MM.1S (cell line): ENCODE measurements at places on chromosomes 13 and 19.
A peak's percentile ranks its signal among the peaks of the same experiment; 100 is the strongest.

GRCh38 chr19:38093154-38093553 lies 130.9 kb downstream of the DPF1 start:
- no peak for DNase-seq

GRCh38 chr19:17951990-17952976 lies 14.6 kb upstream of the KCNN1 start:
- DNase-seq, result no peak

GRCh38 chr19:50050406-50051227 lies 24.8 kb downstream of the ZNF473 start:
- DNase-seq, result no peak

DNA sequence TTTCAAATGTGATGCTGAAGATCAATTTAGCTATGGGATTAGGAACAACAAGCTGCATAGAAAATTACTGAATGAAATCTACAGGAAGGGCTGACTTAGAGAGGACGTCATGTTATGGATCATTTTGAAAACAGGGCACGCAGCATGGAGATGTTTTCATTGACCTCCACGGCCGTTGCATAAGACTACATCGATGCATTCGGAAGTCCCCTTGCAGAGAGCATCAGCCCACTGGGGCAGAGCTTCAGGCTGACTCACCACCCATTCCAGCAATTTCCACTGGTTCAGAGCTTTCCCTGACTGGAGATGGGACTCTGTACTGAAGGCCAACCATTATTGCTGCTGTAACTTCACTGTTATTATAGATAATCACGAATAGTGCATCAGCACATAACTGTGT lies 305.3 kb downstream of the IRS2 start:
- no peak for DNase-seq

GRCh38 chr19:23774106-23774505 lies 15.4 kb upstream of the ZNF681 start:
- DNase-seq, result no peak

DNA sequence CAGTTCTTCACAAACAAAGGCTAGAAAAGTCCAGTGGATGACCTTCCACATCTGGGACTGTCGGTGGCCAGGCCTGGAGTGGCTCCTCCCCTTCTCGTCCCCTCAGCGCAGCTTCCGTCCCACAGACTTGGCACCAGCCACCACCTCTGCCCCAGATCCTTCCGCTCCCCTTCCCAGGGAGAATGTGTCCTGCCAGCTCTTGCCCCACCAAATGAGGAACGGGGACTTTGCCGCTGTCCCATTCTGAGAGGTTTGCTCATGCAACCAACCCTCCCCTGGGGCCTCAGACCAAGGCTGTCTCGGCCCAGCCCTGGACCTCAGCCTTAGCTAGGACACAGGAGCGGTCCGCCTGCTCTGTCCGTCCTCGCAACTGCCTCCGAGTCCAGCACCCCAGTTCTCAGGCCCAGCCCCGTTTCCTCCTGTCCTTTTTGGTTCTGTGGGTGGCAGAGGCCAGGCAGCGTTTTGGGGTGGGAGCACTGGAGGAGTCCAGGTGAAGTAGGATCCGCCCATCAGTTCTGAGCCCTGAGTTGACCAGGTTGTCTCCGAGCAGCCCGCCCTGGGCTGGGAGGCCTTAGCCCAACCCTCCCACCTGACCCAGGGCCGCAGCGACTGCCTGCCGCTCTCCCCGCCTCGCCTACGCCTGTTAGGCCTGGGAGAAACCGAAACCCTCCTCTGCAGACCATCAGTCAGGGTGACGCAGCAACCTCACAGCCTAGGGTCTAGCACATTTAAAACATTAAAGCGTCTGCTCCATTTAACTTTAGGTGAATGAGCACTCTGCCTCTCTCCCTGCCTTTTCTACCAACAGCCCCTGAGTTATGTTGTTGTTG lies 284.3 kb downstream of the FOXO1 start:
- DNase-seq, result no peak

DNA sequence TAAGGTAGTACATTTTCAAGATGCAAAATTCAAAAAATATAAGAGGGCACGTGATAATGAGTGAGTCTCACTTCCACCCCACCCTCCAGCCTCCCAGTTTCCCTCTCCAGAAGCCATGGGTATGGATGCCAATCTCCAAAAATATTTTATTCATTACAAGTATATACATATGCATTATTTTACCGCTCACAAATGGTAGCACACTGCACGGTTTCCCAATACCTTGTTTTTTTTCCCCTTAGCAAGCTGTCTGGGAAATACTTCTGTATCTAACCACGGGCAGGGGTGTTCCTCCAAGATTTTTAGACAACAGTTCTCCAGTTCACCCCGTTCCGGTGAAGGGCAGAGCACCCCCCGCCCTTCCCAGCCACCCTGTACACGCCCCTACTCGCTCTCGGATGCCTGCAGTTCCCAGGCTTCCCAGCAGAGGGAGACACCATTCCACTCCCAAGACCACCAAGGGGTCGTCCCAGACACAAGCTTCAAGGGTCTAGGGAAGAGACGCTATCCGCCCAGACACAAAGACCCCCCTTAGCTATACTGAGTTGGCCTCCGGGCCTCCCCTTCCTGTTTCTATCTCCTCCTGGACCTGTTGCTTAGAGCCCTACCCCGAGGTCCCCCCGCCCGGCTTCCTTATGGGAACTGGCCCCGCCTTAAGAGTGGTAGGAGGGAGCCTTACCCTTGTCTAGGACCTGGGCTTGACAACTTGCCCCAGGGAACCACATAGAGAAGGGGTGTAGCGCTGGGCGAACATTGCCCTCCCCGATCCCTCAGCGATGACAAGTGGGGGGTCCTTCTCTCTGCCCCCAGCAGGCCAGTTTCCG lies 1.1 kb upstream of the FXYD3 start:
- DNase-seq, result peak; percentile 33

DNA sequence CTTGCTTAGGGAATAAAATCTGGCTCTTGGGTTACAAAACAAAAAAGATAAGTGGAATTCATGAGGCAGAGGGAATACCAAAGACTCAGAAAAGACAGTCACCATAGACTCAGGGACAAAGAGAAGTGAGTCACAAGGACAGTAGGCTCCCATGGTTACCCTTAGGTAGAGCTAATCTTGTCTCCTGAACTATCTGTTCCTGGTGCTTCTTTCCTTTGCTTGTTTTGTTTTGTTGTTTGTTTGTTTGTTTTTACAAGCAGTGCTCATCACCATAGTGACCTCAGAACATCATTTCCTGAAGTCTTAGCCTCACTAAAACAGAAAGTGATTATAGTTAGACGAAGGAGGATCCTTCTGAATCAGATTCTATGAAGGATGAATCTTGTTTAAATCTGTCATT lies 142.3 kb upstream of the SOX21 start:
- no peak for DNase-seq

GRCh38 chr19:39425744-39426143 lies 10.0 kb downstream of the RPS16 start:
- DNase-seq, result no peak

DNA sequence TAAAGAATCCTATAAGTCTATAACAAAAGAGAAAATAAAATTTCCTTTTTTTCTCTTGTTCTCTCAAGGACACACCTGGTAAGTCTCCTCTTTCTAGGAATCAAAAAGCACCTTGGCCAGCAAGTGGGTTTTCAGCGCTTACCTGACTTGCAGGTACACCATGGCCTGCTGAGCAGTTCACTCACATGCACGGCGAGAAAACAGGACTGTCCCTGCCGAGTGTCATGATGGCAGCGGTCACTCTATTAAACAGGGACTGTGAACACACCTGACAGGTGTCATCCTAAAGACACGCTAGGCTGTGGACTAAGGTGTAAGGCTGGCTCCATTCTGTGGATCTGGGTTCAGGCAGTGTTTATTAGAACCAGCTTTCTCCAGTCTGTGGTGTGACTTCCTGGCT lies 170.2 kb downstream of the TEX29 start:
- no peak for DNase-seq

GRCh38 chr13:80048802-80049201 lies 292.1 kb downstream of the SPRY2 start:
- peak; percentile 66 for DNase-seq

DNA sequence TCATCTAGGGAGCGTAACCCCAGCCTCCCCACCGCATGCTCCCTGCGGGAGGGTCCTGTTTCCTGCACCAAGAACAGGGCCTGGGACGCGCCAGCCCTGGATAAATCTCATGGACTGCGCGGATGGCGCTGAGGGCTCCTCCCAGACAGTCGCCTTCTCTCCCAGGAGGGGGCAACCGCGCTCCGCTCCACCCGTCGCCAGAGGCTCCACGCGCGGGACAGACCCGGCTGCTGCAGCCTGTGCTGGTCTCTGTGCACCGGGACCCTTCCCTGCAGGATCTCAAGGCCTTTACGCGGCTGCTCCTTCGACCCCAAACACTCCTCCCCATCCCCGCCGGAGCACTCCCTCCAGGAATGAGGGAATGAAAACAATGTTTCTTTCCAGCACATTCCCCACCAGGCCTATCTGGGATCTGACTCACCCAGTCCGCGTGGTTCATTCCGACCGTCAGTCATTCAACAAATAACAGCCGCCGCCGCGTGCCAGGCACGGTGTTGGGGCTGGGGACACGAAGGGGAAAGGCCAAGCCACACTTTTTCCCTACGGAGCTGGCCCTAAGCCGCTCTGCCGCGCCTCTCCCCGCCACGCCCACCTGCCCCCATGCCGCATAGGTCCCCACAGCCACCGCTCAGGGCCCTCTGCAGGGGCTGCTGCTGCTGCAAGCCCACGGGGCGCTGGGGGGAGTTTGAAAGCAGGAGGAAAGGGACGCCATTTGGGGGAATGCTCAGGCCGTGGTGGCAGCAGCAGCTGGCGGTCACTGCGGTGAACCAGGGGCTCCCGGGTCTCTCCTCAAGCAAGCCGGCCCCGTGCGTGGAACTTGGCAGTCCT lies 6.0 kb downstream of the PNMA8B start:
- no peak for DNase-seq

GRCh38 chr13:37029617-37030016 lies 29.0 kb downstream of the EXOSC8 start:
- DNase-seq, result no peak

DNA sequence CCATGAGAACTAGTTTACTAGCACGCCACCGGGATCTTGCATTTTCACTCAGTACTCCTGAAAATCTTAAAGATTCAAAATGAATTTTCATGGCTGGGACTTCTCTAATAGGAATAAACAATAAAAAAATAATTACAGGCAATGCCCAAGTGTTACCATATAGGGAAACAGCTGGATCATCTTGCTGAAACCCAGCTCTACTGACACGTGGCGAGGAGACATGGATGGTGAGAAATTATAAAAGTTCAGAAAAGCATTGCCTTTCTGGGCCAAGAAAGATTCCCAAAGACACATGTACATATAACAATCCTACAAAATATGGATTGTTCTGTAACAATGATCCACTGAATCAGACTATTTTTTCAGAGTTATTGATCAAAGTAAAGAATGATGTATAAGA lies 209.3 kb downstream of the RGCC start:
- DNase-seq, result no peak

GRCh38 chr13:40345654-40346372 lies 320.6 kb downstream of the FOXO1 start:
- no peak for DNase-seq

GRCh38 chr13:110565296-110565695 lies 3.8 kb upstream of the RAB20 start:
- DNase-seq, result no peak

GRCh38 chr13:48892688-48893075 lies 83.0 kb upstream of the FNDC3A start:
- no peak for DNase-seq

DNA sequence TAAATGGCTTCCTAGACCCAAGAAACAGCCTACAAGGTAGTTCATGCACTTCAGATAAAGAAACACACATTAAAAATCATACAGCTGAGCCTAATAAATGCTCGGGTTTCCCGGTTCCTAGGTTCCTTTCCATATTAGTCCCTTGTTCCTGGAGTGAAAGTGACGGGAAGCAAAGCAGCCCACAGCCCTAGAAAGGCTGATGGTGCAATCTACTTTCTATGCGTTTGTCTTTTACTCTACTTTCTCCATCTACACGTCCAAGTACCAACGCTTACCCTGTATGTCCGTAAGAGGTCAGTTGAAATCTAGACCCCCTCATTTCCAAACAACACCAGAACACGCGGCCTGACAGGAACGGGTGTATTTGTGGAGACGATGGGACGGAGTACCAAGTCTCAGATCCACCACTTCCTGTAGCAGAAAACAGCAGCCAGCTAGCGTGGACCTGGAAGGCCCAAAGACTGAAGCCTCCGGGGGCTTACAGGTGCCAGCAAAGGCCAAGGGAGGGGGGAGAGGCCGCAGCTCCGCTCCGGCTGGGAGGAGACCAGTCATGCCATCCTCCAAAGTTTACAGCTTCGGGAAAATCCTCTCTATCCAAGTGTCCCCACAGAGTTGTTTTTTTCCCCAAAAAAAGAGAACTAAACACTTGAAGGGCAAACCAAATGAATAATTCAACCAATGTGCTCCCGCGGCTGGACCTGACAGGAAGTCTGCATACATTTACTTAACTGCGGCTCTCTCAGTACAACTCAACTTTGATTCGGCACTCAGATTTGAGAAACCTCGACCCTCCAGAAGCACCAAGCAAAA lies 34.1 kb downstream of the STK24 start:
- no peak for DNase-seq

GRCh38 chr19:55700813-55701212 lies 25.8 kb downstream of the EPN1 start:
- no peak for DNase-seq

DNA sequence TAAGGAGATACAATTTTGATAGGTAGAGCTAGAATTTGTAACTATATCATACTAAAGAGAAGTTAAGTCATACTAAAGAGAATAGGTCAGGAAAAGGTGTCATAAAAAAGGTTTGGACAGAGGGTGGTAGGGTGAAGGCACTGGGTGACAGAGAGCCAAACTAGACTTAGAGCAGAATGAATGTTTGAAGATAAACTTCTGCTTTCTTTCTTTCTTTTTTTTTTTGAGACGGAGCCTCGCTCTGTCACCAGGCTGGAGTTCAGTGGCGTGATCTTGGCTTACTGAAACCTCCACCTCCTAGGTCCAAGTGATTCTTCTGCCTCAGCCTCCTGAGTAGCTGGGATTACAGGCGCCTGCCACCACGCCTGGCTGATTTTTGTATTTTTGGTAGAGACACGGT lies 44.1 kb downstream of the TM9SF2 start:
- DNase-seq, result no peak

DNA sequence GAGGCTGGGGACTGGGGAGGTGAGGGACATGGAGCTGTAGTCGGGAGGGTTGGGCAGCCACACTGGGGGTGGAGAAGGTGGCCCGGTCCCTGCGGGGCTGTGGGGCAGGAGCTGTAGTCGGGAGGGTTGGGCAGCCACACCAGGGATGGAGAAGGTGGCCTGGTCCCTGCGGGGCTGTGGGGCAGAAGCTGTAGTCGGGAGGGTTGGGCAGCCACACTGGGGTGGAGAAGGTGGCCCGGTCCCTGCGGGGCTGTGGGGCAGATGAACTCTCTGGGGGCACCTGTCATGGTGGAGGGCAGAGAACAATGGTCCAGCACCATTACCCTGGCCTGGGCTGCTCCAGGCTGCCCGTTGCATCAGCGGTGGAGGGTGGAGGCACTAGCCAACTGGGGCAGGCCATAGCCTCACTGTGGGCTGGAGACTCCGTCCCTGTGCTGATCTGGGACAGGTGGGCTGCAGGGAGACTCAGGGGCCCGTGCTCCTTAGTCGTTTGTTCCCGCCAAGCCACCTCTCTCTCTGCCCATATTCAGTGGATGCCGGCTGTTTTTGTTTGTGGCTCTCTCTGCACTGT lies 51.4 kb downstream of the ATP11A start:
- no peak for DNase-seq
